ENCODE measurements at places on chromosomes 3 and 15.

DNA sequence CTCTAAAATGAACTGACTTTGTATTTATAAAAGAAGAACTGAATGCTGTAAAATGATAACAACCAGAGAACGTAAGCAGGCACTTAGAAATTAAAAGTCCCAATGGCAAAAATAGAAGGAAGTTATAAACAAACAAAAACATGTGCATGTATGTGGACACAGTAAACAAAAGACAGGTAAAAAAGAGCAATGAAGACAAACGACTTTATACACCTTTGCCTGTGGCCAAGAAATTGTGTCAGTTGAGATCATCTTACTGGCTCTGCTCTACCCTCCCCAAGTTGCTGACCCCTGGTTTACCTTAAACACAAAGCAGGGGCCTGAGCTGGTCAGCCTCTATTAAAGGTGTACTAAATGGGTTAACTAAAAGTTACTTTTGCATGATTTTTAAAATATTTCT, 41.7 kb upstream of the GP5 start:
- DNase-seq: no peak

GRCh38 chr15:73922186-73923151, 3.8 kb upstream of the LOXL1 start:
- no peak for DNase-seq

DNA sequence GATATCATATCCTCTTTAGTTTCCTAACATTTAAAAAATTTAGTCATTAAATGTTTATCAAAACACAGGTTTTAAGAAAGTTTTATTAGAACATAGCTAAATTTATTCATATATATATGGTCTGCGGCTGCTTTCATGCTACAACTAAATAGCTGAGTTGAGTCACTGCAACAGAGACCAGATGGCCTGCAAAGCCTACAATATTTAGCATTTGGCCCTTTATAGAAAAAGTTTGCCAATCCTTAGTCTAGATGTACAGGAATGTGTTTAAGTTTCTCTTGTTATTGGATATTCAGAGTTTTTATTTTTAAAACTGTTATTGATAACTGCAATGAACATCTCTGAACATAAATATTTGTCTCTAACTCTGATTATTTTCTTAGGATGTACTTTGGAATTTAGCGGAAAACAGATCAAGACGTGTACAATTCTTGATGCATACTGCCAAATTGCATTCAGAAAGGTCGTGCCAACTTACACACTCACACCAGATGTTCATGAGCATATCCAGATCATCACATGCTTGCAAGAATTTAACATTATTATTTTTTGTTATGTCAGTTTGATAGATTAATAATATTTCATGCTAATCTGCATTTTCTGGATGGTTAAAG, 157.9 kb downstream of the STAC start:
- DNase-seq: no peak

DNA sequence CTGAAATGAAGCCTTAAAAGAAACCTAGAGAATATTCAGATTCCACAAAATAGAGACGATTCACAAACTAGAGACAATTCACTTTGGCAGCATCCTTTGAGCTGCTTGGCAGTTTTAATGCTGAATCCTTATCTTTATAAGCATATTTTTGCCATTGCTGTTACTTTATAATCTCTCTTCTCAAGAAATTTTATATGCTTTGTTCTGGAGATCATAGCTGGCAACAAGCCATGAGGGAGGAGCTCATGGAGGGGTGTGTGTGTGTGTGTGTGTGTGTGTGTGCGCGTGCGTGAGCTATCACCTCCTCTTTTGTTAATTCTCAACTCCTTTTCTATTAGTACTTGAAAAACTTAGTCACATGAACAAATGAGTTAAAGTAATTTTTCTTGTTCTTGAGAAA, 495.0 kb upstream of the RGMA start:
- DNase-seq: no peak

- DNase-seq: no peak
Measured at GRCh38 chr15:62079594-62079993, 12.8 kb downstream of the C2CD4A start.
